ENCODE measurements at places on chromosomes 7 and 10.

DNA sequence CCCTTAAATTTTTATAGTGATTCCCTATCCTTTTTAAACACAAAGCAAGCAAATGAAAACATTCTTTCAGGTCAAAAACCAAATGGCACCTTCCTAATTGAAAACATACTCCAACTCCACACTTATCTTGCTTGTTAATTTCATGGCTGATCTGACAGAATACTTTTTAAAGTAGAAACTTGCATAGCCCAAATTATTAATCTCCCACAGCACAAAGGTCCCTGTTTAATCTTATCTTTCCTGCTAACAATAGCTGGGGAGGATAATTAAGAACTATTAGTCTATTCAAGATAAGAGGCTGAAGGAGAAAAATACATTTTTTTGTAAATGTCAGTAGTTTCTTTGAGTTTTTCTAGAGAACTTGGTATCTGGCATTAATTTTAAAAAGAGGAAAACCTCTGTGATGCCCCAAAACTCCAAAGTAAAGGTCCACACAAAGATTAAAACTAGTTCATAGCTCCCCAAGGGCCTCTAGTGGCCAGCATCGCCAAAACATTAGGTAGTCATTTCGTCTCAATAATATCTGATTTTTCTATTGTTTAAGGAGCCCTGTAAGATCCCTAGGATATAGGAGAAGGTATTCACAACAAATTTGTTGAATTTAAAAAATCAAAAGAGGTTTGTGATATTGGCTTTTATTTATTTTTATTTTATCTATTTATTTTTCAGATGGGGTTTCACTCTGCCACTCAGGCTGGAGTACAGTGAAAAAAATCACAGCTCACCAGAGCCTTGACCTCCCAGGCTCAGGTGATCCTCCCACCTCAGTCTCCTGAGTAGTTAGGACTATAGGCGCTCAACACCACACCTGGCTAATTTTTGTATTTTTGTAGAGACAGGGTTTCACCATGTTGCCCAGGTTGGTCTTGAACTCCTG is 14.7 kb downstream of the CDNF start:
- DNase-seq: no peak

DNA sequence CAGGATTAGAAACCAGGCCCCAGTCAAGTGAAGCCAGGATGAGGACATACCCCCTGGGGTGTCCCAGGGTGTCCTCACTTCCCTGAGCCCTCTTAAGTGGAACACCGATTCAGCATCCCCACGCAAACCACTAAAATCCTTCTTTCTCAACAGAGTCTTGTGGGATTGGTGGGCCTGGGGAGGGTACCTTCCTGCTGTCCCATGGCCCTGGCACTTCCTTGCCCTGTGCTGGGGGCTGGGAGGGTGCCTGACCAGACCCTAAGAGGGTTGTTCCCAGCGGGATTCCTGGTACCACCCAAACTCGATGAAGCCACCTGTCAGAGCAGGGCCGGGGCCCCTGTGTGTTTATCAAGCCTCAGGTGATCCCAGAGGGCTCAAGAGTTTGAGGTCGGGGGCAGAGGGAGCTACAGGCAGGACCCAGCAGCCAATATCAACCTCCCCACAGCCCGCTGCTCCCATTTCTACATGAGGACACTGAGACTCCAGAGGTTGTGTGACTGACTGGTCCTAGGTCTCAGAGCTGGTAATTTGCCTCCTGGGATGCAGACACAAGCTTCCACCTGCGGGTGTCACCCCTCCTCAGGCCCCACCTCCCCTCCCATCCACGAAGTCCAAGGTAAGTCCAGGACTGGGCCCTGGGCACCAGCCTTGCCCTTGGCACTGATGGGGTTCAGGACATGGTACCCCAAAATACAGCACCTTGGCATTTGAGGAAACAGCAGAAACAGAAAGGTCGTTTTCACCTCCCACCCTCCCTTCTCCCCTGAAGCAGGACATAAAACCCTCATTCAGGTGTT is 31.4 kb downstream of the OAT start:
- no peak for DNase-seq

- no peak for DNase-seq
Observed at GRCh38 chr7:12434012-12434642, 30.5 kb upstream of the VWDE start.

- DNase-seq: no peak
Observed at GRCh38 chr7:6130007-6130587, 98.9 kb downstream of the ANKRD61 start.

GRCh38 chr10:12742771-12743170 is 258.7 kb downstream of the CCDC3 start:
- no peak for DNase-seq

DNA sequence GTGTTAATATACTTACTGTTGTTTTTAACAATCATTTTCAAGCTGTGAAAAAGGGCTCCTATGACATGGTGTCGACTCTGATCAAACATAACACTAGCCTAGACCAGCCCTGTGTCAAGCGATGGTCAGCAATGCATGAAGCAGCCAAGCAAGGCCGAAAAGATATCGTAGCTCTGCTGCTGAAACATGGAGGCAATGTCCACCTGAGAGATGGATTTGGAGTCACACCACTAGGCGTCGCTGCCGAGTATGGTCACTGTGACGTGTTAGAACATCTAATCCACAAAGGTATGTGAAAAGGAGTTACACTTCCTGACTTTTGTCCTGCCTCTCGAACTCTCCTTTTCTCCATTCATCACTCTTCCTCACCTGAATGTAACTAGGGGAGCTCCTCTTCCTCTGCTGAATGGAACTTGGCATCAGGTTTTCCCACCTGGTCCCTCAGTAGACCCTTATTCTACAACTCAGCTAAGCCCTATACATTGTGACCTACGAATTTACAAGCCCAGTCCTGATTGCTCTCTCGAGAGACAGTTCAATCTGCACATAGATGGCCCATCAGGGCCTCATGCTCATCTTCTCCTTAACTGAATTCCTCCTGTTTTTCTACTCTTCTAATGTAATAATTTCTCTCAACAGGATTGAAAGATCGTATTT is 23.0 kb downstream of the ASB15 start:
- DNase-seq: peak; percentile 1

GRCh38 chr10:17206210-17206709 is 4.8 kb upstream of the TRDMT1 start:
- DNase-seq: no peak

GRCh38 chr7:116967983-116968382 is 14.7 kb downstream of the ST7 start:
- no peak for DNase-seq

- no peak for DNase-seq
Observed at GRCh38 chr10:75935240-75935639, 503.8 kb downstream of the LRMDA start.

- DNase-seq: no peak
Observed at GRCh38 chr10:97771913-97772823, at the start of gene SFRP5. TSS of gene SFRP5 (minus strand) at chr10:97771999. CDS start at chr10:97771833, 166 bp downstream.

DNA sequence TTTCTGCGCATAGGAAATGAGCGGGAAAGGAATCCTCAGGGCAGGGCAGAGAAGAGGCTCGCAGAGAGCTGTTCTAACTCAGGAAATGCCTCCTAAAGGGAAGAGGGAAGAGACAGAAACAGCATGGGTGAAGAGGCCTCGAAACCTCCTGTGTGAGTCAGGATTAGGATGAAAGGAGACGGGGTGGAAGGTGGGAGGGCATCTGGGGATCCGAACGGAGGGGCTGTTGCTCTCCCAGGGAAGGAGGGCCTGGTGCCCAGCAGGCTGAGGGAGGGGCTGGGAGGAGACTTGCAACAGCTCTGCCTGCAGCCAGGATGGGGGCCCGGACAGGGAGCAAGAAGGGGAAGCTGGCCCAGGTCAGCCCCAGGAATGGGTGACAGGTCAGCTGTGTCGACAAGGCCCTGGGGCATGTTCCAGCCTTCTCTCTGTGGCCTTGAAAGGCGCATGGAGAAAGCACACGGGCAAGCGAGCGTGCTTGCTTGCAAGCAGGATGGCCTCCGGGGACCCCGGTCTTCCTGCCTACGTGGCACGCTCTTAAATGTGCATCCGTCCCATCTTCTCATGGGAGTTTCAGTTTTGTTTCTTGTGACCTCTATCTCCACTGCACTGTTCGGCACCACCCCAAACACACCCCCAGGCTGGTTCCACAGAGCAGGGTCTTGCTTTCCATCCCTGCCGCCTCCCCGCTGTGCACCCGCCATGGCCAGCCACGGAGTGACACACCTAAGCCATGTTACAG is 63.5 kb downstream of the HIPK2 start:
- DNase-seq: no peak

- DNase-seq: no peak
Observed at GRCh38 chr7:159114981-159115380, 29.7 kb downstream of the VIPR2 start.

- DNase-seq: no peak
Observed at GRCh38 chr10:90378524-90379076, 479.2 kb downstream of the HTR7 start.

- DNase-seq: no peak
Observed at GRCh38 chr10:36704124-36704523, 421.3 kb upstream of the ANKRD30A start.

DNA sequence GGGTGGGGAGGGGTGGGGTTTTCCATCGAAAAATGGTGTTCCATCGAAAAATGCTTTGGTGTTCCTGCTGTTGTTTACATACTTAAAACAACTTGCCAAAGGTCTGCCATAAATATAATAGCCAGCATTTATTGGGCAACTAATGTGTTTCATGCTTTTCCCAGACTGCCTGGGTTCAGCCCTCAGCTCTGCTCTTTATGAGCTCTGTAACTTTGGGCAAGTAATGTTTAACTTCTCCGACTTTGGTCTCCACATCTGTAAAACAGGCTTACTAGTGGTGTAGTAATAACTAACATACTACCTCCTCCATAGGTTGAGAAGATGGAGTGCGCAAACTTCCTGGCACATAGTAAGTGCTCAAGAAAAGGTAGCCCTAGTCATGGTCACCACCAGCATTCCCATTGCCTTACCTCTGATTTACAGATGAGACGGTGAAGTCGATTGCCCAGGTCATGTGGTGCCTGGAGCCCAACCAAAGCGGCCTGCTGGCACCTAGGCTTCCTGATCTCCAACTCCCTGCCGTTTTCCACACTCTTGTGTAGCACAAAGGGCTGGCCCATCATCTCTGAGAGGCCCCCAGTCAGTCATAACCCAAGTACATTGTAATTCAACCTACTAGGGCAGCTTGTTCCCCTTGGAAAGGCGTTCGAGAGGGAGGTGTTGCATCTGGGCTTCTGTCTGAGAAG is 8.9 kb downstream of the ZMIZ1 start:
- DNase-seq: no peak

DNA sequence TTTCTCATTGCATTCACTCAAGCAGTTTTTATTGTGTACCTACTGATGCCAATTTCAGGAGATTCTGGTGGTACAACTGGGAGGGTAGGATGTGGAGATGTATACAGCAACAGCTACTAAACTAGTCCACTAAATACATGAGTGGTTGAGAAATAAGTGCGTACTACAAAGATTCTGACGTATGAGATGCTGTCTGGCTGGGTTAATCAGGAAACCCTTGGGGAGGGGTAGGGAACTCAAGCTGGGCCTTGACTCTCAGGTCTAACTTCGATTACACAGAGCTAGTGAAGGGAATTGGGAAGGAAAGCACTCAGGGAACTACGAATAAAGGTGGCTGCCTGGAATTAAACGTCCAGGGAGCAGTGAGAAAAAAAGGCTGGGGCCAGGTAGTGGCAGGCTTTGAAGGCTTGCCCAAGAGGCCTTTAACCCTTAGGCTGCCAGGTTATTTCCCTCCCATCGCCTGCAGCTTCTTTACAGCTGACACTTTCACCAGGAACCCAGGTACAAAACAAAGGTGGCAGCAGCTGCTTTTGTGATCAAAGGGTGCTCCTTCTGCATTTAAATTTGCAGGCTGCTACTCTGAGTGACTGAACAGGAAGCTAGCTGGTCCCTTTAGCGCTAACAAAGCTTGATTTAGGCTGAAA is 3.2 kb downstream of the MMS19 start:
- DNase-seq: no peak

GRCh38 chr10:15760681-15761080 is 41.0 kb upstream of the ITGA8 start:
- no peak for DNase-seq

DNA sequence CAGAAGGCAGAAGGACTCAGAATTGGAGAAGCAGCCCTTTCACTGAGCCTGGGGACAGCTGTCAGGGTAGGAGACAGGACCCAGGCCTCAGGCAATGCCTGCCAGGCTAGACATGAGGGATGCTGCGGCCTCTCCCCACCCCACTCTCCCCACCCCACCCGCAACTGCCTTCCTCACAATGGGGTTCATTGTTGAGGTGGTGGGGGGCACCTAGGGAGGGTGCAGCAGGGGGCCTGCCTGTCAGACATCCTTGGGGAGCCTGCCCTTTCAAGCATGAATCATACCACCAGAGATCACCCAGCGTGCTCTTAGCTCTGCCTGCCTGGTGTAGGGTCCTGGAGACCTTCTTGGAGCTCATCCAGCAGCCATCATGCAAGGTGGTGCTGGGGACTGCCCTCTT is at the start of gene C10orf62:
Gene C10orf62 (plus strand): TSS at position 243 of the 400 bp plus-strand sequence. CDS start 177 bp downstream, outside the sequence.
- DNase-seq: no peak

DNA sequence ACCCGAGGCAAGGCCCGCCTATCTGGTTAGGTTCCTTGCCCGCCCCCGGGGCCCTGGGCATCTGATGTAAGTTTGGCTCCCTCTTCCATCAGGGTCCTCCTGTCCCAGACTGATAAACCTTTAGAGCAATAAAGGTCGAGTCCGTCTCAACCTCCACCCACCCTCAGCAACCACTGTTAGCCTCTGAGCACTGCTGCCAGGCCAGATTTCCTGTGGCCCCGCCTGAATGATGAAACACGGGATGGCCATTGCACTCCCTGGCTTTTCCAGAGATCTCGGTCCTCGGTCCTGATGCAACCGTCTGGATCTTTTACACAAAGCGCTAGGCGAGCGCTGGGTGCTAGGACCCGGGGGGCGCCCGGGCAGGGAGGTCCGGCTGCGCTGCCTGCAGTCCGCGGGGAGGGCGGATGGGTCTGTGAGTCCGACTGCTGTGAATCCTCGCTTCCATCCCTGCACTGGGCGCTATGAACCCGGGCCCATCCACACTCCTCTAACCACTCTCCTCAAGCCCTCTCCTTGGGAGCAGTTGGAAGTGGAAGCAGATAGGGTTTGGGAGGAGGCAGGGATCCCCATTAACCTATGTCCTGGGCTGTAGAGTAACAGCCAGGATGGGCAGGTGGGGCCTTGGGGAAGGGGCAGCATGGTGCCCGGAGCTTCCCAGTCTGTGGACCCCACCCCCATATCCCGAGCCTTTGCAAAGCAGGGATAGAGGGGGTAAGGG is 875 bp upstream of the DDIT4 start:
- DNase-seq: no peak

GRCh38 chr7:136997735-136998134 is 129.3 kb downstream of the CHRM2 start:
- DNase-seq: no peak

- DNase-seq: no peak
Observed at GRCh38 chr7:155831807-155832524, 19.7 kb upstream of the SHH start.

GRCh38 chr7:107224374-107225223 is 55.8 kb downstream of the HBP1 start:
- DNase-seq: no peak

GRCh38 chr10:51468424-51468823 is 231.0 kb downstream of the CSTF2T start:
- DNase-seq: no peak

GRCh38 chr7:35785250-35785649 is 15.6 kb upstream of the SEPTIN7 start:
- DNase-seq: no peak

- DNase-seq: no peak
Observed at GRCh38 chr10:70605161-70605560, 2.6 kb upstream of the PRF1 start.
